ENCODE measurements at places on chromosomes 11 and 22. TPM values are rescaled to one million over a fixed set of nuclear protein-coding genes. Genes with fewer than 3 reads are reported as not detected.

Gene CCDC179
- not detected for total RNA-seq

Gene INTS4
- total RNA-seq: 24.1 TPM

Gene HOATZ
- not detected for total RNA-seq

Gene SLC22A9
- total RNA-seq: not detected

Gene HORMAD2
- not detected for total RNA-seq

Gene EPS8L2
- 49.2 TPM for total RNA-seq

Gene CCDC116
- 0.25 TPM for total RNA-seq

Gene NPAS4
- total RNA-seq: not detected

Measured in fibroblast of the aortic adventitia (primary cell).